ENCODE measurements at places on chromosomes 2 and 18.
A peak's percentile ranks its signal among the peaks of the same experiment; 100 is the strongest.

- DNase-seq = no peak
Measured at GRCh38 chr18:48706731-48707130, 167.9 kb downstream of the CTIF start.

DNA sequence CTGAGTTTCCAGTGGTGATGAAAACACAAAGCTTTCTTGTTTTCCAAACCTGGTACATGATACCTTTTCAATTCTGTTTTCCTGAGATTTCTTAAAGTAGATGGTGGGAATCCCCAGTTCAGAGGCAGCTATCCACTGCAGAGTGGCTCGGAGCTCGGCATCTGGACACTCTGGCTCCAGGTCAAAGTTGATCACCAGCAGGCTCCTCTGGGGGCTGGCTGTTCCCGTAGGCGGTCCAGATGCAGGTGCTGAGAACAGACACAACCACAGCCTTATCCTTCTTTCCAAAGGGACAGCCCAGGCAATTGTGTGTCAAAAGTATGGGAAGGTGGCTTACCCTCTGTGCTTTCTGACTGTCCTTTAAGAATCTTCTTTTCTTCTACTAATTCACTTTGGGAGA lies 119.5 kb downstream of the DAW1 start:
- no peak for DNase-seq

- peak; percentile 16 for DNase-seq
Measured at GRCh38 chr2:118808429-118808809, 39.0 kb downstream of the EN1 start.

DNA sequence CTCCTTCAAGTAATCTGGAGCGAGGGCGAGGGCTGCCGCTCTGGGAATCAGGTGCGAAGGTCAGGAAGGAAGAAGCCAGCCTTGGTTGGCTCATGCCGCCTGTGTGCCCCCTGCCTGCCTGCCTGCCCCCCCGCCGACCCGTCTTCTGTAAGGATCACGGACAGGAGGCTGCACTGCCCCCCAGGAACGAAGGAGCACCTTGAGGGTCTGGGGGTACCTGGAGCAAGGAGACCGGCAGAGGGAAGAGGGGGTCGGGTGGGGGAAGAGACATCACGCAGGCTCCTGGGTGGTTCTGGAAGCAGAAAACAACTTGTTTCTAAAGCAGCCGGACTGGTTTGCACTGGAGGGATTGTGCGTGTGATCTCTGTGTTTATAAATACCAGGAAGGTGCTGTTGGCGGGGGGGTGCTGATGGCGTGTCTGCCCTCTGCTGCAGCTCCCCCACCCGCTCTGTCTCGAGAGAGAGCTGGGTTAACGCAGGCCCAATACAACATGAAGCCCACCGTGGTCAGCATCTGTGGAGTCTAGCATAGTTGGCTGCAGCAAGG lies 1.7 kb downstream of the FOSL2 start:
- peak; percentile 74 for DNase-seq

DNA sequence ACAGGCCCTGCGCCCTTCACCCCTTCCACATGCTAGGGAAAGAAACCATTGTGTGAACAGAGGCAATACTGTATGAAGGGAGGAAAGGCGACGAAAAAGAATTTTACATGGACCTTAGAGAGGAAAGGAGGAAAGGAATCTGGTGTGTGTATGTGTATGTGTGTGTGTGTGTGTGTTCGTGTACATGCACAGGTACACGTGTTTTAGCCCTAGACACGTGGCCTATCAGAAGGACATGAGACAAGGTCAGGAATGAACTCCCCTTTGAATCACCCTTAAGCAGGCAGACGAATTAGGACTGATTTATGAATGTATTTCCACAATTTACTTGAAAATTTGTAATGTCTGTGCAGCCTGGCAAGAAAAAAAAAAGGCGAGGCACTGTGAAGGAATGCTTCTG lies 276.0 kb downstream of the ZNF516 start:
- no peak for DNase-seq

DNA sequence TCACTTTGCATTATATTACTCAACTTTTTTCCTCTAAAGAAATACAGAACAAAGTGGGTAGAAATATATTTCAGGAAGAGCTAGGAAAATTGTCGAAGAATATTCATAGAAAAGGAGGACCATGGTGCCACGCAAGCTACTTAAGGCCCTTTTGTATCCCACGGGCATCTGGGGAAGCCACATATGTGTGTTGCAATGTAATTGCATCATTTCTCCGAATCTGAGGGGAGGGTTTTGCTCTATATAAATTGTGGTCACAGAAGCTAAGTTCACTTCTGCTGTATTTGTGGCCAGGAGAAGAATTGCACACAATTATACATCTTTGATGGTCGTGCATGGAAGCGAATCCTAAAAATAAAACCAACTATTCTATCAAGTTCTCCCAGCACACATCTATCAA lies 360.3 kb downstream of the IRS1 start:
- no peak for DNase-seq

DNA sequence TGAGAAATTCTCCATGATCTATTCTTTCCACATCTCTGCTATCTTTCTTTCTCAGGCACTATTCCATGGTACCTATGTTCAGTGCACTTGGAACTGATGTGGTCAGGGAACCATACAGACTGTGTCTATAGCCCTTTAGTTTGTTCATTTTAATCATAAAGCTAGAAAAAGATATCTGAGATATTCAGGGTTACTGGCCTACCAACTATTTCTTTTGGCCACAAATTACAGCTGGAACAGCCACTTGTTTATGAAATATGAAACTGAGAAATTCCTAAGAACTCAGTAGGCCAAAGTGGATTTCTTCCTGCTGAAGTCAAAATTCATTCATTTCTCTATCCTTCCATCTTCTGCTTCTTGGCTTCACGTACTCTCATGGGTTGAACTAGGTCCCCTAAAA lies 22.8 kb upstream of the LYPD1 start:
- no peak for DNase-seq

- no peak for DNase-seq
Measured at GRCh38 chr18:48840491-48840877, 110.3 kb downstream of the SMAD7 start.

Data from astrocyte of the hippocampus (primary cell).